ENCODE measurements at places on chromosomes 6 and 20.

- peak; percentile 58 for DNase-seq
These were observed 482 bp downstream of the DDR1 start for GRCh38 chr6:30884521-30885480.

- DNase-seq, result no peak
These were observed 41.1 kb downstream of the HNF4A start for GRCh38 chr20:44396369-44397130.

- DNase-seq, result no peak
These were observed 80.3 kb downstream of the UNC5CL start for GRCh38 chr6:40958738-40959137.

DNA sequence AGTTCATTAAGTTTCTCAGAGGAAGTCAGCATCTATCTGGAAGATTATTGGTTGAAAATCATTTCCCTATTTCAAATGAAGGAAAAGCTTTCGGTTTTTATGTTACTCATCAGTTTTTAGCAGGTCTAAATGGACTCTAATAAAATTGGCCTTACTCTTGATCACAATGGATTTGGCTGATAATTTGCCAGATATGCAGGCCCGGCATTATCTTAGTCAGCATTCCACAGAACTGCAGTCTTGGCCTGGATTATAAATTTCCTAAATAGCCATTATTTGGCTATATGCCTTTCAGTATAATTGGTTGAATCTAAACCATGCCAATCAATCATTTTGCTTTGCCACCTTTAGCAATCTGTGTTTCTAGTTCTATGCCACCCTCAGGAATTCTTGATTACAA, 91.7 kb upstream of the KCNQ5 start:
- DNase-seq, result no peak

- DNase-seq, result no peak
These were observed 191.4 kb downstream of the NFATC2 start for GRCh38 chr20:51350941-51351631.

GRCh38 chr6:154113392-154113791, 74.4 kb downstream of the OPRM1 start:
- no peak for DNase-seq

- no peak for DNase-seq
These were observed 564.4 kb downstream of the HAO1 start for GRCh38 chr20:7375905-7376304.

- DNase-seq, result no peak
These were observed 632.5 kb upstream of the MMS22L start for GRCh38 chr6:97915537-97915936.

GRCh38 chr6:167547328-167547692, 222.4 kb downstream of the TTLL2 start:
- DNase-seq, result no peak

DNA sequence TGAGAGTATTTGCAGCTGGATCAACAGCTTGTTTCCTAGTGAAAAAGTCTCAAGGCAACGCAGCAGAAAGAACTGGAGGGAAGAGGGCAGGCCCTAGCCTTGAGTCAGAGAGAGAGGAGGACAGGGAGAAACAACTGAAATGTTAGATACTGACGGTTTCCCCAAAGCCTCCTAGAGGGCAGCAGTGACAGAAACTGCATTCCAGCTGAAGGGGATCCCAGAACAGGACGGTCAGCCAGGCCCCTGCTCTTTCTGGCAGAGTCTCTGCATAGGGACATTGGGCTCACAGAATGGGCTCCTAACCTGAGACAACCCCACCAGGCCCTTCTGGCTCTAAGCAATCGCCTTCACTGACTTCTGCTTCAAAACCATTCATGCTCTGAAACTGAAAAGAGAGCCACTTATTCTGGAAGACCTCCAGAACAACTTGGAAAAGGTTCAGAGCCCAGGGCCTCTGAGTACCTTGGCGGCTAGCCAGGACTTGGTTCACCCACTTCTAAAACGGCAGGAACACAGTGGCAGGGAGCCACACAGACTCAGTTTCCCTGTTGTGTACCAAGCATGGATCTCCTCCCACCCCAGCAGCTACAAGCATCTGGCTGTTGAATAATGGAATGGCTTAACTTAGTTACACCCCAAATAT, 72.9 kb downstream of the PSMB1 start:
- no peak for DNase-seq

GRCh38 chr6:138196122-138196738, 22.1 kb downstream of the PBOV1 start:
- DNase-seq, result no peak

GRCh38 chr6:158226655-158227512, 58.7 kb downstream of the GTF2H5 start:
- DNase-seq, result no peak

Measured in thymus (tissue), 14 donors.